Activated T-cell treated with anti-CD3 and anti-CD28 coated beads for 48 hours (primary cell): ENCODE measurements at places on chromosomes 2 and 18.

GRCh38 chr2:42827647-42828486 is 35.5 kb upstream of the HAAO start:
- DNase-seq: peak; percentile 78

DNA sequence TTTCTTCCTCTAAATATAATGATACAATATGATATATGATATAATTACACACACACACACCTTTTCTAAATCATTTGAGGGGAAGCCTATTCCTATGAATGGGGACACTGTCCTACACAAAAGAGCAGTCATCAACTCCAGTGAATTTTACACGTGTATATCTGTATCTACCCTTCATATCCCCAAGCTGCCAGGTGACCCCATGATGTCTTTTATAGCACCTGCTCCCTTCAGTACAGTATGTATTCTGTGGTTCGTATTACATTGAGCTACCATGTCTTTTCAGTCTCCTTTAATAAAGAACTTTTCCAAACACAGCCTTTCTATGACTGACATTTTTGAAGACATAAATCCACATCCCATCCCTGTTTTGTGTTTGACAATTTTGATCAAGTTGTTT is 19.0 kb downstream of the TBC1D8 start:
- no peak for DNase-seq

DNA sequence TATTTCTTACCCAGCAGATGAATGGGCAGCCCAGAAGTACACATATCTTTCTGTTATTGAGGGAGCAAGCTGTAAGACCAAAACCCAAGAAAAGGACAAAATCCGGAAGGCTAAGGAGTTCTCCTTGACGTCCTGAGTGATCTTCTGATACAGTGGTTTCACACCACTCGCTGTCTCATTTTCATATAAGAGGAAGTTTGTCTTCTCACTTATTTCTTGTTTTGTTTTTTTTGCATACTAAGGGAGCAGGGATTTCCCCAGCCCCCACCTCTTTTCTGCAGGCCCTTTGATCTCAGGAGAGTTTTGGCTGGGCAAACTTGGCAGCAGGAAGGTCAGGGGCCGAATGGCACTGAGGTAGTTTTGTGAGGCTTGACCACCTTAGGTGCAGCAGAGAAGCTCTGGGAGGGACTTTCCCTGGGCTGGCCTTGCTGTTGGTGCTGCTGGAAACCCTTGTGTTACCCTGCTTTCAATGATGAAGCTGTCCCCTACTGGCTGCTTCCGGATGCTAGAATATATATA is 13.3 kb downstream of the CHRNA1 start:
- DNase-seq: no peak

GRCh38 chr2:199329466-199329865 is 128.3 kb downstream of the SATB2 start:
- no peak for DNase-seq

DNA sequence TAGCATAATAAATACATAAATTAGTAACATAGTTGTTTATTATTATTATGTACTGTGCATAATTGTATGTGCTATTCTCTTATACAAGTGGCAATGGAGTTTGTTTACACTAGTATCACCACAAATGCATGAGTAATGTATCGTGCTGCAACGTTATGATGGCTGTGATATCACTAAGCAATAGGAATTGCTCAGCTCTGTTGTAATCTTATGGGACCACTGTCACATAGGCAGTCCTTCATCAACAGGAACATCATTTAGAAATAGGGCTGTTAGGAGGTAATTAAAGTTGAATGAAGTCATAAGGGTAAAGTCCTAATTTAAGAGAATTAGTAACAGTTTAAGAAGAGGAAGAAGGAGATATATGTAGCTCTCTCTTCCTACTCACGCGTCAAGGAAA is 33.8 kb downstream of the TEX51 start:
- no peak for DNase-seq

- no peak for DNase-seq
These were observed 53.6 kb downstream of the SRD5A2 start for GRCh38 chr2:31526946-31527732.
